ENCODE measurements at places on chromosomes 4 and X. TPM values are rescaled to one million over a fixed set of nuclear protein-coding genes. Genes with fewer than 3 reads are reported as not detected.

- DNase-seq: no peak
Measured at GRCh38 chr4:140187316-140187695, 33.3 kb upstream of the MAML3 start.

DNA sequence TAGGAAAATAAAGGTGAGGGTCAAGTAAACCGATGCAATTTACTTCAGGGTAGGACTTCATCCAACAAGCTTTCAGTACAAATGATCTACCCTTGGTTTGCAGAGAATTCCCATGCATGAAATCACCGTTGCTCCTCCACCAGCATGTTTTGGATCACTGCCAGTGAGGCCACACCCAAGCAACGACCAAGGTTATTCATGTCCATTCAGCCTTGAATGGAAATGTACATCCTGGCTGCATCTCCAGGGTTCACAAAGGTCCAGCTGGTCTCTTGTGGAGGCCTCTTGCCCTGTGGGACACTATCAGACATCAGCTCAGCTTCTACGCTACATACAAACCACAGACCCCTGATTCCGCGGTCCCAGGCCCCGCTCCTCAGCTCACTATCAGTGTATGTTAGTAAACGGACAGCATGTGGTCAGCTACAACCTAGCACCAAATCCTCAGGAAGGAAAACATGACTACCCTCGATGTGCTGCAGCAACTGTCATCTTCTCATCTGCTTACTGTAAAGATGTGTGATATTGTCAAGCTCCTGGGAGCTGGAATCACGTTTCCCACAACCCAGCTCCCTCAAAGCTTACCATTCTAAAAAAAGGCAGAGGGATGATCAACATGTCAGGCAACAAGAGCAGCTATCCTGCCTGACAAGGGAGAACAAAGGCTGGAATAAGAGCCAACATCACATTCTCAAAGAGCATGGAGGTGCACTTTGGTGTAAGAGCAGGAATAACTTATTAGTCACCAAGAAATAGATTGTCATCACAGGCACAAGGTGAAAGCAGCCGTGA, 4.9 kb downstream of the LYAR start:
- no peak for DNase-seq

Gene CCNI
- polyA plus RNA-seq: 434 TPM

DNA sequence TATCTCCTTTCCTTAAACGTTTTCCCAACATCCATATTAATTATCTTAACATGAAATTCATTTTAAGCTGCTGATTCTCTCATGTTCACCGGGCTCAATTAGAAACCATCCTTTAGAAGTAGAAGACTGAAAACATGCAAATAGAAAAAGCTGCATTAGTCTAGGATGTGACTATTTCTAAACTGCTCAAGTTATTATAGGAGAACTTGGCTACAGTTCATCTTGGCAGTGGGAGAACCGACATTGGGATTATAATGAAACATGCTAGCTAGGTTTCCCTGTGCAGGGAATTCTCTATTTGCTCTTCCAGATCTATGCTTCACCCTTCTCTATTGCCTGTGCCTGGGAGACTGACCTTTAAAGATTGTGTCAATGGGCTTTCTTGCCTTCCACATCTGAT, 151.0 kb upstream of the PPARGC1A start:
- no peak for DNase-seq

- no peak for DNase-seq
Measured at GRCh38 chr4:30714408-30715031, 5.6 kb upstream of the PCDH7 start.

Gene AVPR2
- polyA plus RNA-seq: 3.8 TPM

DNA sequence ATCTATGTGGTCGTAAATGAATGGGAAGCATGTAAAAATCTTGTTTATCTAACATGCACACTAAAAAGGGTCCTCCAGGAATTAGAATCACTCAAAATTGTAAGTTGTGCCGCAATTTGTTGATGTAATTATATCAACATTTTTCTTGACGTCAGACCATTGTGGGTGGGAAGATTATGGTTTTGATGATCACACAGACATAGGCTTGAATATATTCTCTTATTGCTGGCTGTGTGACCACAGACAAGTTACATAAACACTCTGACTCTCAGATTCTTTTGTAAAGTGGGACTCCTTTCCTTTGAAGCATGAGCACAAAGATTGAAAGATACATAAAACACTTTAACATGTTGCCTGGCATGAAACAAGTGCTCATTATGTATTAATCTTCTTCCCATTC, 51.5 kb downstream of the IL1RAPL1 start:
- DNase-seq: no peak

DNA sequence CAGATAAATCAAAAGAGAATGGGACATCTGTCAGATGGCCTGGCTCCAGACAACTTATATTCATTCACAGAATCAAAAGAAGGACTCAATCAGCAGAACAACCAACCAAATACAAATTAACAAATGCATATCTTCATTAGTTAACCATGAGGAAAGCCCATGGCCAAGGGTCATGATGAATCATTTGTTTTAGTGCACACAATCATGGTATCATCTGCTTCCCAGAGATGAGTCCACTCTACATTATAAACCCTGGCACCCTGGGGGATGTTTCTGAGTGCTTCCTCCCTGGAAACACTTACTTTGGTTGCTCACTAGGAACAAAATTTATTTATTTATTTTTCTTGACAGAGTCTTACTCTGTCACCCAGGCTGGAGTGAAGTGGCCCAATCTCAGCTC, 453.3 kb upstream of the HS3ST1 start:
- no peak for DNase-seq

All from left renal cortex interstitium (tissue), 4 donors.